Cerebellar nuclear complex (tissue), 1 donor: ENCODE measurements at places on chromosomes 5 and 9.

DNA sequence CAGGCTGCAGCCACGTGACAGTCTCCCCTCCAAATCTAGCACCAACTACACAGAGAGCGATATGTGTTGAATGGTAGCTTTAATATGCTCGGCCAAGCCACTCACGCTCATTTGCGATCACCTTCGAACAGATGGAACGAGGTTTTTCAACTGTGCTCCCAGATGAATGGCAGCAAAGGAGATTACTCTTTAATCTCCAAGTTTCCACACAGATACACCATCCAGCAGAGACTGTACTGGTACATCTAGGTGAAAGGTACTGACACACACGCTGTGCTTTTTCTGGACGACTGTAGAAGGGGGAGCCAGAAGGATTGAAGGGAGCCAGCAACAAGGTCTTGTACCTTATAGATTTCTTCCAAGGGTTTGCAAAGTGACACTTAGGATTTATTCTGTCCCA is 263.9 kb downstream of the NR3C1 start:
- no peak for DNase-seq

DNA sequence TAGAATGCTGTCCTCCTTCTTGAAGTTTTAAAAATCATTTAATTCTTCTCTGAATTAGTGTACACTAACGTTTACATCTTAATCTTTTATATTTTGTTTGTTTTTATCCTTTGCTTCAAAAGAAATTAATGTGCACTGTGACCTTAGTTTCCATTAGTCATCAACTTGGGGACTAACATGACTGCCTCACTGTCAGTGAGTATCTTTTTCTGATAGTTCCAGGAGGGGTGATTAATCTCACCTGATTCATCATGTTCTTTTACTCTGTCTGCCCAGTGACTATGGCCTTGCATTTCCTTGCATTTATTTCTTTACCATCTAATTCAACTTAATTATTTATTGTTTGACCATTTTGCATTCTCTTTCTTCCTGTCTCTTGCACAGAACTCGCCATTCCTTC is 33.4 kb upstream of the NR3C1 start:
- DNase-seq: no peak

GRCh38 chr5:76367623-76368371 is 35.3 kb upstream of the IQGAP2 start:
- DNase-seq: no peak

GRCh38 chr9:121694600-121694999 is 43.2 kb downstream of the DAB2IP start:
- no peak for DNase-seq

GRCh38 chr5:147685993-147686392 is 96.5 kb downstream of the JAKMIP2 start:
- peak; percentile 10 for DNase-seq

- no peak for DNase-seq
Observed at GRCh38 chr5:80577707-80578106, 7.6 kb upstream of the ANKRD34B start.

DNA sequence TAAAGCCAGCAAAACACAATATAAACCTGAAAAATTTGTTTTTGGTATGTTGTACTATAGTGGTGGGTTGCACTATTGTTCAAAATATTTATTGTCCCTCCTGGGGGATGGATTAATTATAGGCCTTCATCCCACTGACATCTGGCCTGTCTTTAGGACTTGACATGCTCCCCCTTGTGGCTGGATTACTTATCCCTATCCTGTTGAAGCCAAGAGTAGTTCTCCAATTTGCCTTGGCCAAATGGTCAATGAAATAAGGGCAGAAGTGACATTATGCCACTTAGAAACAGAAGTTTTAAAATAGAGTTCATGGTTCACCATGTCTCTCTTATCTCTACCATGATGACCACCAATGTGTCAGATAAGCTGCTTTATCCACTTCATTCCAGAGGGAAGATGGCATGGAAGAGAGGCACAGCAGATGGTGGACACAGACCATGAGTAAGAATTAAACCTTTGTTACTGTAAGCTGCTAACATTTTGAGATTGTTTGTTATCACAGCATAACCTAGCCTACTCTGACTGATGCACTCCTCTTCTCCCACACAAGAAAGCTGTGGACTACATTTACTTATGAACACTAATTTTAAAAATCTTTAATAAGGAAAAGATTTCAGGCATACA is 29.2 kb upstream of the ARHGEF28 start:
- DNase-seq: no peak

DNA sequence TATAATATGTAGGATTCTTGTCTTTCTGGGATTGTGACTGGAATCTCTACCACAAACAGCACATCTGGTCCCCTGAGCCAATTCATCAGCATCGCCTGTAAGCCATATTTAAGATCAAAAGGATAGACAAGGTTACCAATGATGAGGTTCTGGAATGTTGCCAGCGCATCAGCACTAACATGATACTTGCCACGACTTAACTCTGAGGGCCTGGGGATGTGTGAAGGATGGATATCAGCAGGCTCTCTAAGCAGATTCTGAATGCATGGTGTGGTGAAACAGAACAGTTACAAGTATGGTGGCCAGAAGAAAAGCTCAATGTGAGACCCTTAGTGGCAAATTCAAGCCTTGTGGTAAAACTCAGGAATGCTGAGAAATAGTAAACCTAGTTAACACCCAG is 143.0 kb downstream of the XRCC4 start:
- no peak for DNase-seq

- DNase-seq: no peak
Observed at GRCh38 chr5:59562756-59563389, 330.7 kb downstream of the PDE4D start.

DNA sequence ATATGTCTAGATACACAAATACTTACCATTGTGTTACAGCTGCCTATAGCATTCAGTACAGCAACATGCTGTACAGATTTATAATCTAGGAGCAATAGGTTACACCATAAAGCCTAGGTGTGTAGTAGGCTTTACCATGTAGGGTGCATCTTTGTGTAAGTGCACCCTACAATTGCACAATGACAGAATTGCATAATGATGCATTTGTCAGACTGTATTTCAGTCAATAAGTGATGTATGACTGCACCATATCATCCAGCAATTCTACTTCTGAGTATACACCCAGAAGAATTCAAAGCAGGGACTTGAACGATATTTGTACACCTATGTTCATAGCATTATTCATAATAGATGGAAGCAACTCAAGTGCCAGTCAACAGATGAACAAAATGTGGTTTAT is 100.4 kb upstream of the SLC44A1 start:
- DNase-seq: no peak

DNA sequence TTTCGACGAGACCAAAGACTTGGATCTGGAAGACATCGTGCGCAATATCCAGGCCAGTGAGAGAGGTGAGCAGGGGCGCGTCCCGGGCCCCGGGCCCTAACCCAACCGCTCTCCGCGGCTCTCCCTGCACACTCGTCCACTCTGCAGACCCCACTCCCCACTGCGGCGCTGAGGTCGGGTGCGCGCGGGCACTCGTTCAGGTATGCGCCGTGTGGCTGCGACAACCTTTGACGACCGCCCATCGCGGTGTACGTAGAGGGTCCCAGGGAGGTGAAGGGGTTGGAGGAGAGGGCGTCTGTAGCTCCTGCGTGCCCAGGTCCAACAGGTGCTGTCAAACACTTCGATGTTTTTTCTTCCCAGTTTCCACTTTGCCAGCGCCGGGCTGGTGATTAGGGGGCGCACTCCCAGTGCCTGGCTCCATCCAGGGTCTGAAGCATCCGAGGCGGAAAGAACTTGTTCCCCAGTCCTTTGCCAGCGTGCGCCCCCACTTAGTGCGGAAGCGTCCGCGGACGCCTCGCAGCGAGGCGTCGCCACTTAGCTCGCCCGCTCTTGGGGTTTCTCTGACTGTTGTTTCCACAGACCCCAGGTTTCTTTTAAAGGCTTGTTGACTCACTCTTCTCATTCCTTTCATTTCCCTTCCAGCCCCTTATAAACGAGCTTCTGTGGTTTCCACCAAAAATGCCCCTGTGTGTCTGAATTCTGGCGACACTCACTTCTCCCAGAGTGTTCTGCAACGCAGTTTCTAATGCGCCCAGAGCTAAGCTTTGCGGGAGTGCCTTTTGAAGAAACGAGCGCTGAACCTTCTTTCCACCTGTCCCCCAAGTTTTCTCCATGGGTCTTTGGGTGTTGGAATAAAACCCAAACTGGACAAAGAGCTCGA is 1.6 kb downstream of the NPR3 start:
- no peak for DNase-seq

DNA sequence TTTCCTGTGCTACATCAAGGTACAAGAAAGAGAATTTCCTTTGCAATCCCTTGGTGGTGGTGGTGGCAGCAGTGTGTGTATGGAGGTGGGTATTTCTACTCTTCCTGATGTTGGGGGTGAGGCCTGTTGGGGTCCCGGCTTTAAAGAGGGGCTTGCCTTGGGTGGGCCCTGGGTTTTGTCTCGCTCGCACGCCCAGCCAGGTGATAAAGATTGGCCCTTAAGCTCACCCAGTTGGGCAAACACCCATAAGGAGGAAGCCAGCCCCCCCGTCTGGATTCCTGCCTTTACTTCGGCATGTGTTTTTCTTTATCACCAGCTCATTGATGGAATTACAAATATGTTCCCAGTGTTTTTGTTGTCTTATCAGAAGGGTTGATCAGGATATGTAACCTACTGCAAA is 16.0 kb upstream of the SARDH start:
- DNase-seq: no peak

GRCh38 chr5:1762883-1763547 is 36.6 kb downstream of the MRPL36 start:
- no peak for DNase-seq

DNA sequence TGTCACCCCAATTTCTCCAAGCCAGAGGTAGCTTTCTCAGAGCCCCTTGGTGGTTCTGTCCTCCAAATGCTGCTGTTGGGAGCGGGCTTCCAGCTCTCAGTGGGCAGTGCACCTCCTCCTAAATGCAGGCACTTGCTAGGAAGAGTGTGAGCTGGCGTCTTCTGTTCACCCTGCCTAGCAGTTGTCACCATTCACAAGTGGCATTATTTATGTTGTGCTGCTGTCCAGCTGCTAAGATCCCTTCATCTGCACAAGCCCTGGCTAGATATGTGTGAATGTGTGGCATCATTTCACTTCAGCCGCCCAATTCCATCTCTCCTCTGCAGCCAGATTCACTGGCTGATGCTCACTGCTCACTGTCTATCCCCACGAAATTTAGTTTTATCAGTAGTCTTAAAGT is 43.7 kb downstream of the SLC36A1 start:
- DNase-seq: no peak

- DNase-seq: no peak
Observed at GRCh38 chr5:172586125-172587060, 54.7 kb upstream of the NEURL1B start.

DNA sequence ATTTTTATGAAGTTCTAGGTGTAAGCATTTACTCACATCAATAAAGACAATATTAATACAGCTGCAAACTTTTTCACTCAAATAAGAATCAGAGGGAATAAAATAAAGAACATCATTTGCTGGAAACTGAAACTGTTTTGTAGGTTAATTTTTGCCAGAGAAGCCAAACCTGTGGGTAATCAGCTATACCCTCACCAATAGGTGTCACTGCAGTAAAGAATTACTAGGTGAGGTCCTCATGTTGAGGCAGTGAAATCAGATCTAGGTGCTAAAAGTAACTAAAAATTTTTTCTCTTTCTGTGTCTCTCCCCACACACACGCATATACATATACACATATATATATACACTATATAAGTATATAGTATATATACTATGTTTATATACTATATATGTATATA is 1016.3 kb upstream of the SEMA6A start:
- DNase-seq: no peak

DNA sequence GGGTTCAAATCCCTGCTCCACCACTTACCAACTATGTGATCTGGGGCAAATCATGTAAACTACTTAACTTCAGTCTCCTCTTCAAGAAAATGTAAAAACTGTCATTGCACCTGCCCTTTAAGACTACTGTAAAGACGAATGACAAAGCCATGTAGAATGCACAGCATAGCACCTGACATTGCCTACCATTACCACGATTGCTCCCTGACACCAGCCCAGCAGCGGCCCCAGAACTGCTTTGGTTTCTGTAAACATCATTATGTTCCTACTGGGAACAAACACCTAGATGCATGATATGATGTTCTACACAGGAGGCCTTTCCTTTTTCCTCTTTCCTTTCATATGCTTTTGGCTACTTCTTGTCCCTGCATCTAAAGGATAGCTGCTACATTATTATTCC is 23.1 kb upstream of the PLPP6 start:
- no peak for DNase-seq
